Spleen (tissue), 13 donors: ENCODE measurements at places on chromosomes 7 and 10. TPM values are rescaled to one million over a fixed set of nuclear protein-coding genes. Genes with fewer than 3 reads are reported as not detected.

The SHH gene
- total RNA-seq = not detected

The NXPH1 gene
- not detected for total RNA-seq

The TEX47 gene
- not detected for total RNA-seq

The PRRT4 gene
- total RNA-seq = not detected

The PIK3AP1 gene
- total RNA-seq = 177 TPM

The ASB4 gene
- total RNA-seq = not detected

The LMTK2 gene
- 15.7 TPM for total RNA-seq

The FAM180A gene
- not detected for total RNA-seq

The C7orf33 gene
- total RNA-seq = not detected

The POM121 gene
- 47.4 TPM for total RNA-seq

The IL15RA gene
- 21.2 TPM for total RNA-seq

The RP9 gene
- 12.6 TPM for total RNA-seq

The BMI1 gene
- 89.7 TPM for total RNA-seq

The SPDYE6 gene
- not detected for total RNA-seq

The METTL27 gene
- 5.8 TPM for total RNA-seq

The TMEM270 gene
- total RNA-seq = not detected

The STN1 gene
- 27.1 TPM for total RNA-seq

The SPDYE2B gene
- not detected for total RNA-seq

The CYP2C19 gene
- total RNA-seq = not detected

The LRIT1 gene
- not detected for total RNA-seq

The SUN3 gene
- not detected for total RNA-seq

The ATRNL1 gene
- 2.5 TPM for total RNA-seq

The TMEM225B gene
- total RNA-seq = not detected

The CALHM1 gene
- total RNA-seq = not detected

The CADPS2 gene
- 15.7 TPM for total RNA-seq

The AMPH gene
- total RNA-seq = 0.70 TPM

The PDE6C gene
- not detected for total RNA-seq

The TRIL gene
- total RNA-seq = 4.3 TPM

The SEMA3E gene
- not detected for total RNA-seq

The PAX4 gene
- total RNA-seq = not detected

The OR6B1 gene
- total RNA-seq = not detected
